ENCODE measurements at places on chromosomes 5 and 9.

GRCh38 chr5:76691467-76692273 is 24.3 kb upstream of the F2R start:
- DNase-seq: no peak

DNA sequence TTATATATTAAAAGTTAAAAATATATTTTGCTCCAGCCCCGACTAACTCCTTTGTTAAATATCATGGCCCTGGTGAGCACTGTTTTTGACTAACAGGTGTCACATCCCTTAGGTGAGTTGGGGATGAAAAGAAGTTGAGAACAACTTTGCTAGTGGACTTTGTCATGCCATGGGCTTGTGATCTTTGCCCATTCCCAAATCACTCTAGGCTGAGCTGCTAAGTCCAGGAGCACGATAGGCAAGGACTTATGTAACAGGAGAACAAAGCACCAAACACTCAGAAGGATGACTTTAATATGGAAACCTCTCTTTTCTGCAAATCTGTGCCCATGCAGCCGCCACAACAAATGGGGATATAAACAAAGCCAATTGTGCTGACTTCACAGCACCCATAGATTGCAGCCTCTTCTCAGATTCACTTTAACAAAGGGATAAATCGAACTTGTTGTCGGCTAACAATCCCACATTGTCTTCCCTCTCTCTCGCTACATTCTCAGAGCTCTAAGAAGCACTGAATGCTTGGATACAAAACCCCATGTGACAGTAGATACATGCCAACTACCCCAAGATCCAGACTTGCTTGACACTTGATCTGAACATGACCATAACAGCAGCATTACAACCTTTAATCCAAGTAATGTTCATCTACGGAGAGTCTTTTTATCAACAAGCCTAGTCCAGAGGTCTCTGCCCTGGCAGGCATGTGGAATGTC is 86.8 kb upstream of the CD180 start:
- no peak for DNase-seq

- DNase-seq: no peak
Measured at GRCh38 chr5:54242297-54242696, 68.1 kb downstream of the ARL15 start.

- DNase-seq: no peak
Measured at GRCh38 chr5:95741458-95741857, 10.3 kb downstream of the RHOBTB3 start.

- no peak for DNase-seq
Measured at GRCh38 chr5:89097103-89097502, 214.1 kb upstream of the MEF2C start.

- no peak for DNase-seq
Measured at GRCh38 chr5:34585601-34586104, 70.5 kb upstream of the RAI14 start.

DNA sequence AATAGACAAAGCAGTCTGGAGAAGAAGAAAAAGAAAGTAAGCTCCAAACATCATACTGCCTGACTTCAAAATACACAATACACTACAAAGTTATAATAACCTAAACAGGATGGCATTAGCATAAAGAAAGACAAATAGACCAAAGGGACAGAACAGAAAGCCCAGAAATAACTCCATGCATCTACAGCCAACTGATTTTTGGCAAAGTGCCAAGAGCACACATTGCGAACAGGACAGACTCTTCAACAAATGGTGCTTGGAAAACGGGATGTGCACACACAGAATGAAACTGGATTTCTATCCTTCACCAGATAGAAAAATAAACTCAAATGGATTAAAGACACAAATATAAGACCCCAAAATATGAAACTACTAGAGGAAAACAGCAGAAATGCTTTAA is 66.6 kb upstream of the SPATA31E1 start:
- DNase-seq: no peak

DNA sequence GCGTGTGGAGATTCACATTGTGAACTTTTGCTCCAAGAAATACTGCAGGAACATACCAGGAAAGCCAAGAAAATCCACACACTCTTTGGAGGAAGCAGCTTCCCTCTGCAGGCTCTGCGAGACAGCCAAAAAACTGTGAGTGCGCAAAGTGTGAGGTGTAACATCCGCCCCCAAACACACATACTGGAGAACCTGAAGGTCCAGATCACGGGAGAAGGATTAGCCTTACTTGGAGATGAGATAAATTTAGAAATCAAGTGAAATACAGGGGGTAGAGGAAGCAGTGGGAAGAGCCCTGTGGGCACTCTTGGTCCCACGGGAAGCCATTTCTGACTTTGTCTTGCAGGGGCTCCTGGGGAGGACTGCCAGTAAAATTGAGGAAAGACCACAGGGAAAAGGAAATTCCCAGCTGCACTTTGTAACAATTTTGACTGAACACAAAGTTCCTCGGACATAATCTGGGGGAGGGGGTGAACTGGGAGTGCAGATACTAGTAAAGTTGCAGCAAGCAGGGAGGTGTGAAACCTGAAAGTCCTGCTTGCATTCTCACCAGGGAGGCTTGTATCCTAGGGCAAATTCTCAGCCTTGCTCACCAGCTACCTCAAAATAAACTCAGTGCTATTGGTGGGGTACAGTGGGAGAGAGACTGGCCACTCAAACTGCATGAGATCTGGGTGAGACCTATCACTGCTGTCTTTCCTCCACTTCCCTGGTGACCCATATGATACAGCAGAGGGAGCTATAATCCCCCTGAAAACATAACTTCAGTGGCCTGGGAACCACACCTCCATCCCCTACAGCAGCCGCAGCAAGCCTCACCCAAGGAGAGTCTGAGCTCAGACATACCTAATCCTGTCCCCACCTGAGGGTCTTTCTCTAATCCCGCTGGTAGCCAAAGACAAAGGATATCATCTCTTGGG is 109.1 kb downstream of the ALDH1A1 start:
- no peak for DNase-seq

DNA sequence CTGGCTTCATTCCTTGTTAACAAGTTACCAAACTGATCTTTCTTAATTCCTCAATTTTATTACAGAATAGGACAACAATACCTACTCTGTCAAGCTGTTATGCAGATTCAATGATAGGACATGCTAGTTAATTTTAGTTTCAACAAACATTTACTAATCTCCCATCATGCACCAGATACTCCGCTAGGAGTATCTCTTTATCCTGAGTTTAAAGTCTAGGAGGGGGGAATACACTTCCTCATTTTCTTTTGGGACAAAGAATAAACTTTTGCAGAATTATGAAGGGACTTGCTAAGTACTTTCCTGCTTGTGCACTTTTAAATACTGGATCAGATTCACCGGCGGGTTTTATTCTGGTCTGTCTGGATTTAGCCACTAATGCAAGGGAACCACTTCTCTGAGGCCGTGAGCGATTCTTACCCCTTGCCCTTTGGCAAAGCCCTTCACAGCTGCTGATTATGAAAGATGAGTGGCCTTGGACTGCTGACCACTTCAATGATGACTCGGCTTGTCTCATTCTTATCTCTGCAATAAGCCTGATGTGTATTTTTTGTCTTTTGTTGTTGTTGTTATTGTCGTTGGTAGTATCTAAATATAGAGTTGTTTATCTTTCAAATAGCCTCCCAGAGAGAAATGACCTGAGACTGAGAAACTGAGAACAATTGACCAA is 73.9 kb downstream of the RMI1 start:
- DNase-seq: no peak

DNA sequence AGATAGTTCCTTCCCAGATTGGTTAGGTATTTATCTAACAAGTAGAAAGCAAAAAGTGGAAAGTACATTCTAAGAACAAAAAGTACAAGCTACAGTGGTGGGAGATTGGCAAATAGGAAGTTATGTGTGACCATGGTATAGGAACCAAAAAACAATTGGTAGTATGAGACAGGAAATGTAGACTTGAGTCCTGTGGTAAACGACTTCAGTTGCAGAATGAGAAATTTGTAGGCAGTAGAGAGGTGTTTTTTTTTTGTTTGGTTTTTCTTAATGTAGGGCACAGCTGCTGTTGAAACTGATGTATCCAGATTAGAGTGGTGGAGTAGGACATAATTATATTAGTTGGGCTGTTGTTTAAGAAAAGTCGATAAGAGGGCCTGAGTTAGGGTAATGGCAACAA is 72.0 kb downstream of the CCNH start:
- no peak for DNase-seq

DNA sequence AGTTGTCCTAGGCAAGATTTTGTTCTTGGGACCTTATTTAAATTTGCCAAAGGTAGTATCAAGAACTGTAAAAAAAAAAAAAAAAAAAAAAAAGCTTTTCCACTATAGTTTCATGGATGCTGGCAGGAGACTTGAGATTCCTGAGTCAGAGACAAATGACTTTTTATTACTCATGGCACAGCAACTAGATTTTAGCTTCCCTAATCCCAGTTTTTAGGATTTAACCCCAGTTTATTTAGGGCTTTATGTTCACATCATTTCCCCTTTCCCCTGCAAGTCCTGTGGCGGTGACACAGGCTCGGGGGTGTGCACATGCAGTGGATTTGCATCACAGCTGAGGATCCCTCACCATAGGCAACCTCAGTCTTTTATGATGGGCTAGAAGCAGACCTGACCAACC is 144.9 kb downstream of the GOLPH3 start:
- no peak for DNase-seq

DNA sequence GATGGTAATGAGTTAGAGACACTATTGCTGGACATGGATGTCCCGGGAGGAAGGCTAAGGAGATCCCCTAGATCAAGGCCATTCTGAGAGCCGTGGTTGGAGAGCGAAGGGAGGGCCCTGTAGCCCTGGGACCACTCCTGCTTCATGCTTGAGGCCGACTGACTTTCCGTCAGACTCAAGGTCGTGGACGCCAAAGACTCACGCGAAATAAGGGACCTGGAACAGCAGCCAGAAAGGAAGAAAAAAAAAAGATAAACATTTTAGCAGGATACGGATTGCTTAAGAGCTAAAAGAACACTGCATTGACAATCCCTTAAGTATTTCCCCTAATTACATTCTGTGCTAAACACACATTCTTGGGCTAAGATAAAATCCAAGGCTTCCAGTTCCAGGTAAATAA is 181.2 kb downstream of the GLIS3 start:
- DNase-seq: no peak

GRCh38 chr5:17277907-17278306 is 60.5 kb downstream of the BASP1 start:
- DNase-seq: no peak

- DNase-seq: peak; percentile 34
Measured at GRCh38 chr9:69036309-69036708, 757 bp downstream of the FXN start.

- no peak for DNase-seq
Measured at GRCh38 chr5:160379511-160379910, 9.1 kb upstream of the C1QTNF2 start.

DNA sequence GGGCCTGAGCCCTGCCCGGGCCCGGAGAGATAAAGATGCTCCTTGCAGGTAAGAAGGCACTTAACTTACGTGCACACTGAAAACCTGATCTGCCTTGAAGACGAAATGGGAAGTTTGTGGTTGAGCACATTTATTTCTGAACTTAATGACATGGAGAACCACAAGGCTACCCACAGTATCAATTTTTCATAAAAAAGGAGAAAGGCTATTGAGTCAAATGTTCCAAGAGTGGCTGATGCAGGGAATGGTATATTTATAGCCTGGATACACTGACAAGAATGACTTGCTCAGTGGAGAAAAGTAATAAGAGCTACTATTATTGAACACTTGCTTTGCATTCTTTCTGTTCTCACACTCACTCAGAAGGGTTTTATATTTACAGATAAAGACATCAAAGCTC is 419.3 kb downstream of the ACTL7B start:
- no peak for DNase-seq

DNA sequence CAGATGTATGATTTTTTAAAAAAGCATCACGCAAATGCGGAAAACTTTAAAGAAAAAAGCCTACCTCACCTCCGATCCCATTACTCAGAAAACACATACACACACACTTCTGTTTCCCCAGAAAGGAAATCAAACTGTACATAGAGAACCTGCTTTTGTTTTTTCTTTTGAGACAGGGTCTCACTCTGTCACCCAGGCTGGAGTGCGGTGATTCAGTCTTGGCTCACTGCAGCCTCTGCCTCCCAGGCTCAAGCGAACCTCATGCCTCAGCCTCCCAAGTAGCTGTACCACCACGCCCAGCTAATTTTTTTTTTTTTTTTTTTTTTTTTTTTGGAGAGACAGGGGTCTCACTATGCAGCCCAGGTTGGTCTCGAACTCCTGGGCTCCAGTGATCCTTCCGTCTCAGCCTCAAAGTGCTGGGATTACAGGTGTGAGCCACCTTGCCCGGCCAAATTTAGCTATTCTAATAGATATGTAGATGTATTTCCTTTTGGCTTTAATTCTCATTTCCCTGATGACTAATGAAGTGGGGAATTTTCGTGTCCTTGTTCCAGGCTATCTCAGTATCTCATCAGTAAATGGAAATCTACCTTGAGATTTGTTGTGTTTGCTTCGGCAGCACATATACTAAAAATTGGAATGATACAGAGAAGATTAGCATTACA is 25.7 kb upstream of the EEIG1 start:
- DNase-seq: no peak

DNA sequence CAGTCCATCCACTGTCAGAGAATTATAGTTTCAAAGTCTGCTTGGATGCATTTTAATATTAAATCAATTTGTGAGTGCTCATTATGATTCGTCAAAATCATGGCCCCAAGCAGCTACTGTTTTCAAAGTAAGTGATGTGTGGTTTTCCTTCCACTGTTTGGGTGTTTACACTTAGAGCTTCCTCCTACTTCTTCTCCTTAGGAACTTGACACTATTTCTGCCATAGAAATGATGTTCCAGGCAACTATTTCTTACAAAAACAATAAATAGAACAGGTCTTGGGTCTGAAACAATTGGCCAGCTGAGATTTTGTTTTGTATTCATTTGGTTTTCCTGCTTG is 132.8 kb upstream of the RAI14 start:
- no peak for DNase-seq

- DNase-seq: no peak
Measured at GRCh38 chr9:24413651-24414050, 132.0 kb downstream of the IZUMO3 start.

DNA sequence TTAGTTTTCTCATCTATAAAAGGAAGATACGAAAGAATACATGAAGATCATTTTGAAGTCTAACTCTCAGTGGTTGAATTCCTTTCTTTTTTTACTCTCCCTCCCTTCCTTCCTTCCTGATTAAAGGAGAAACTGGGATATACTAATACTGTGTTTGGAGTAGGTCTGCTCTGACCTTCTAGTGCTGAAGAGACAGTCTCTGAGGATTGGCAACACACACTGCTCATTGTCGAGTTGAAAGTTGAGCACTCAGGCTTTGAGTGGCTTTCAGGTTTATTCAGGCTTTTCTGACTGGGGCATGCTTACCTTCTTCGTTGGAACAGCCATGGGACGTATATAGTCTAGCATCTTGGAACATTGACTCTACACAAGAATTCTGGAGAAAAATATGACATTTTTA is 86.9 kb upstream of the RPS23 start:
- no peak for DNase-seq

DNA sequence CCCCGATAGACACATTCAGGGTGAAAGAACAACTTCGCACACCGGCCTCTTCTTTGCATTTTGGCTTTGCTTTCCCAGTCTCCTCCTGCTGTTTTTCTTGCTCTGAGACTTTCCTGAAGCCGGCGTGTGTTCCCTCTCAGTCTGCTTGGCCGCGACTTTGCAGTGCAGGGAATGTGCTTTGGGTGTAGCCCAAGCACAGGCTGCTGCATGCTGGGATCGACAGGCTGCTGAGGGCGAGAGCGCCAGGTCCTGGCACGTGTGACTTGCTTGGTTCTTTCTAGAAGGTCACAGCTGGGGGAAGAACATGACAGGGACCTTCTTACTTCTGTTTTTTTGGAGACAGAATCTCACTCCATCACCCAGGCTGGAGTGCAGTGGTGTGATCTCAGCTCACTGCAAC is 40.6 kb downstream of the TENT4A start:
- no peak for DNase-seq

- DNase-seq: no peak
Measured at GRCh38 chr5:84364043-84364442, 20.6 kb downstream of the EDIL3 start.

GRCh38 chr5:73908395-73908794 is 282.4 kb downstream of the ARHGEF28 start:
- no peak for DNase-seq

All from stimulated activated CD4-positive, alpha-beta T cell treated with anti-CD3 and anti-CD28 coated beads, Interleukin-4, amount 100 ng/mL, for 24 hours (primary cell).